ENCODE measurements at places on chromosomes 2 and 18.

- no peak for DNase-seq
These were observed 135.8 kb downstream of the CABLES1 start for GRCh38 chr18:23270986-23271680.

DNA sequence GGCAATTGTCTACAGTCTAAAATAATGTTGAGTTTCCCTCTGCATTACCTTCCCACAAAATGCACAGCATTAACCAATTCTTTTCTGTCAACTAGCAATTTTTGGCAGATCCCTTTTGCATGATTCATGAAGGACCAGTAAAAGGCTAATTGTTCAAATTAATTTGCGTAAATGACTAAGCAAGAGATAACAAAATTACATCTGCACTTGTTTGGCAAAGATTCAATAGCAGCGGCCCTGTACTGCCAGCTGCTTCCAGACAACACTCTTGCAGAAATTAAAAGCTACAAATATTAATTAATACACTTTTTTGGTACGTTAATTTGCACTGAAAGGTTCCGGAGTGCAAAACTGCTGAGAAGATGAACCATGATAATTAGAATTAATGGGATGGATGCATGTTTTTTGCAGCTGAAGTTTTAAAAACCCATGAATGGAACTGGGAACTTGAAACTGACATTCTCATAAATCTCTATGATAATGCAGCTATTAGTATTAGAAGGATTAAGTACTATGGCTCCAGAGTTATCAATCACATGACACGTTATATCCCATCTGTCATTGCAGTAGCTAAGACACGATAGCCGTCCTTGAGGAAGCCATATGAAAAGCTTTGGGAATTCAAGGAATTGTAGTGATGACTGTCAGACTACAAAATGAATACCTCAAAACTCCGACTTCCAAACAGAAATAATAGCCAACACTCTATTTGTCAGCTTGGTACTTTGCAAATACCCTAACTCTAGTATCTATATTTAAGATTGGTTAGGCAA is 1268.3 kb upstream of the ACVR2A start:
- DNase-seq: no peak

GRCh38 chr2:233280114-233280693 is 27.4 kb upstream of the SAG start:
- no peak for DNase-seq

DNA sequence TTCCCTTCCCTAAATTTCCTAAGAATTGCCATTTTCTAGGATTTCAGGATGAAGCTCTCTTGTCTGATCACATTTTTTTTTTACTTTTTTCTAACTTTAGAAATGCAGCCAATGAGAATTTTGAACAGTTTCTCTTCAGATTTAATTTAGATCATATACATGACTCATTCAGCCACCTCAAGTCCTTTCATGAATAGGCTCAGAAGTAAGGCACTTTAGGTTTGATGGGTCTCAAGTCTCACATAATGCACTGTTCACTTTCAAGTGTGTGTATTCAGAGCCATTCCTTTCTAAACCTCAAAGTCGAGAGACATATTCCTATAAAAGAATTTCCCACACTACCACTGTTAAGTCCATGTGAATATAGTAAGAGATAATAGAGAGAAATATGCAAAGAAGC is 614.1 kb upstream of the VRK2 start:
- DNase-seq: no peak

- no peak for DNase-seq
These were observed 148.5 kb downstream of the PPP1R1C start for GRCh38 chr2:182134201-182134600.

DNA sequence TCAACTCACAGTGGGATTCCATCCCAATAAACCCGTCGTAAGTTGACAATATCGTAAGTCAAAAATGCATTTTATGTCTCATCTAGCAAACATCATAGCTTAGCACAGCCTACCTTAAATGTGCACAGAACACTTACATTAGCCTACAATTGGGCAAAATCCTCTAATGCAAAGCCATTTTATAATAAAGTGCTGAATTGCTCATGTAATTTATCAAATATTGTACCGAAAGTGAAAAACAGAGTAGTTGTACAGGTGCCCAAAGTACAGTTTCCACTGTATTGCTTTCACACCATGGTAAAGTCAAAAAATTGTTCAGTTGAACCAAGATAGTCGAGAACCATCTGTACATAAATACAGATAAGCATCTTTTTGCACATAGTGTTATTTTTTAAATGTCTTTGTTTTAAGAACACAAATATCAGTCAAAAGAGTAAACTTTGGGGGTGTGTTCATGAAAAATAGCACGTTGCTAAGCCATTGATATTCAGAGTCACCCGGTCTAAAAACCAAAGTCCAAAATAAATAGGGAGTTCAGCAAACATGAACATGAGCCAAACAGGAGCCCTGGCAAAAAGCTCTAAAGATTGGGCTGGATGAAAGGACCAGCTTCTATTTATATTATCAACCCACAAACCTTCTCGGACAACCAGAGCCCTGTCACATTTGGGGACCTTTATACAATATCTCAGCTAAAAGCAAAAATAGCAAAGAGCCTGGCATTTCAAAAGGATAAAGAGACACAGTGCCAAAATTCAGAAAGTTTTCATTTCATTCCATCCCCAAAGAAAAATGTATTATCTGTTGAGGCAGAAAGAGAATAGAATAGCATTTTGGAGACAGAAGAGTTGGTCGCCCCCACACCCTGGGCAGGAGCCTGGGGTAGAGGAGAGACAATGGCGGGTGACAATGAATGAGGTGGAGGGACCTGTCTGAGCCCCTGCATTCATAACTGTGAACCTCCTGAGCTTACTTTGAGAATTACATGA is 105.9 kb upstream of the SH3BP4 start:
- no peak for DNase-seq

- no peak for DNase-seq
These were observed 11.2 kb upstream of the EFR3B start for GRCh38 chr2:25030702-25031101.

DNA sequence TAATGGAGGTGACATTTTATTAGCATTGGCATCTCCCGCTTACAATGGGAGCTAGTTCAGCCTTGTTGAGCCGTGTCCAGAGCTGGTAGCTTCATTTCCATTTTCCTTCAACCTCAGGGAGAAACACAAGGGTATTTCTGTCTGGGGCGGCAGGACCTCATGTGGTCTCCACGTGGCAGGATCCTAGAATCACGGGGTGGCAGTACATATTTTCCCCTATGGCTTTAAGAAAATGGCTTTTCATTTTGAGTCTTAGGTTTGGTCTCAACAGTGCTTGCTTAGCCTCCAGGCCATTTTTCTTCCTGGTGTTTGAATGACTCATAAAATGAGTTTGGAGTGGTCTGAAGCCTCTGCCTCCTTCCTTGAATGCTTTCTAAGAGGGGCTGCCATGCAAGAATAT is 20.3 kb downstream of the CABLES1 start:
- no peak for DNase-seq

DNA sequence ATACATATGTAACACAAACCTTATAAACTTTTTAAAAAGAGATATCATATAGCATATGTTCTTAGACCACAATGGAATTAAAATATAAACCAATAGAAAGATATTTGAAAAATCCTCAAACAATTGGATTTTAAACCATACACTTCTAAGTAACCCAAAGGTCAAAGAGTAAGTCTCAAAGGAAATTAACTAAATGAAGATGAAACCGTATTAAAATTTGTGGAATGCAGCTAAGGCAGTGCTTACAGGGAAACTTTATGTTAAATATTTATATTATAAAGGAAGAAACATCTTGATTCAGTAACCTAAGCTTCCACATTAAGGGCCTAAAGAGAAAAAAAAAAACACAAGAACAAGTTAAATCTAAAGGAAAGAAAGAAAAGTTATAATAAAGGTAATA is 966.1 kb downstream of the SLC4A3 start:
- DNase-seq: no peak

DNA sequence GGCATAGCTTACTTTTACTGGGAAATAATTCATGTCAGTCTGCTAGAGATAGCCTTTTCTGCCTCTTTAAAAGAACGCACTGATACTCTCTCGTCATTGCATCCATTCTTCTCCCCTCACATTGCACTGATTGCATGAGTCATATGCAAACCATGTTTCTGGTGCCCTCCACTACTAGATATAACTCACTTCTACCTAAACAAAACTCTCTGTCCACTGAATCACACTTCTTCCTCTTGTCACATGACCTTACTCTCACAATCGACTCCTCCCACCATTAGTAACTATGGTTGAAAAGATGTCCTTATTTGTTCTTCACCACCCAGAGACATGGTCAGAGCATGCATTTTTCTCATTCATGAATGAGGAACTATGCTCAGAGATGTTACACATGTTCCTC is 158.0 kb downstream of the CSRNP3 start:
- DNase-seq: no peak

DNA sequence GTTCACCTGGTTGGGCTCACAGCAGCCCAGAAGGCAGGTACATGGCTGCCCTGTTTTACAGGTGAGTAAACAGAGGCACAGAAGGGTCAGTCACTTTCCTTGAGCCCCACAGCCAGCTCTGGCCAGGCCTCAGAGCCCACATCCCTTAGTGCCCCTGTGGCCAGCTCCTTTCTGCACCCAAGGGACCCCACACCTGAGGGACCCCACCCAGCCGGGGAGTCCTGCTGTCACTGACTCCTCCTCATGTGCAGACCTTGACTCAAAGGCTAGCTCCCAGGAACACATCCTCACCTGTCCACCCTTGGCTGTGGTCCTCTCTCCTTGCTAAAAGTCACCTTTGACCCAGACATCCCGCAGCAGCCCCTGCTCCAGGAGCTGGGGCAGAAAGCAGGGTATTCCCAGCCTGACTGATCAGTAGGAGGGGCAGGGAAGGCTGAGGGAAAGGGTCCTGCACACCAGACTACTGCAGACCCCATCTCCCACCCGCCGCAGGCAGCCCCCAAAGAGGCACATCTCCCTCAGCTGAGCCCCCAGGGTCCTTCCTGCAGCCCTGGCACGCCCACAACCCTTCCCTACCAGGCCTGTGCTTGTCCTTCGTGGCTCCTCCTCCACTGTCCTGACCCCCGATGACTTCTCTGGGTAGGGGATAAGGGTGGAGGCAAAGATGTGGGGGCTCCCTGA is 9.8 kb upstream of the ARHGEF4 start:
- DNase-seq: no peak

- DNase-seq: no peak
These were observed 31.8 kb downstream of the RNU4ATAC start for GRCh38 chr2:121562269-121563176.

DNA sequence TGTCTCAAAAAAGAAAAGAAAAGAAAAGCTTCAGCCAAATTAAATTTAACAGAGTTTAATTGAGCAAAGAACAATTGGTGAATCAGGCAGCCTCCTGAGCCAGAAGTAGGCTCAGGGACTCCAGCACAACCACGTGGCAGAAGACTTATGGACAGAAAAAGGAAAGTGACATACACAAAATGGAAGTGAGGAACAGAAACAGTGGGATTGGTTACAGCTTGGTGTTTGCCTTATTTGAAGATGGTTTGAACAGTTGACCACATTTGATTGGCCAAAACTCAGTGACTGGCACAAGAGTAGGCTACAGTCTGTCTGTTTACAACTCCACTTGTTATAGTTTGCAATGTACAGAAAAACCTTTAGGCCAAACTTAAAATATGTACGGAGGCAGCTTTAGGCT is 83.1 kb downstream of the SOCS6 start:
- DNase-seq: no peak

GRCh38 chr18:55390898-55391297 is 197.1 kb downstream of the TCF4 start:
- DNase-seq: no peak

- no peak for DNase-seq
These were observed 55.2 kb downstream of the RASGRP3 start for GRCh38 chr2:33531549-33532059.

GRCh38 chr2:10057231-10058107 is 14.1 kb downstream of the KLF11 start:
- no peak for DNase-seq

DNA sequence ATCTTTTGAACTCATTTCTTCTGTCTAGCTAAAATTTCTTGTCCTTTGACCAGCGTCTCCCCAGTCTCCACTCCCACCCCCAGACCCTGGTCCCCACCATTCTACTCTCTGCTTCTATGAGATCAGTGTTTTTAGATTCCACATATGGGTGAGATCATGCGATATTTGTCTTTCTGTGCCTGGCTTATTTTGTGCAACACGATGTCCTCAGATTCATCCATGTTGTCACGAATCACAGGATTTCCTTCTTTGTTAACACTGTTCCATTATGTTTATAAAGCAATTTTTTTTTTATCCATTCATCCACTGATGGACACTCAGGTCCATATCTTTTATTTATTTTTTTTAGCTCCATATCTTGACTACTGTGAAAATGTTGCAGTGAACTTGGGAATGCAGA is 16.0 kb upstream of the ACYP2 start:
- DNase-seq: no peak

- no peak for DNase-seq
These were observed 24.0 kb upstream of the PAIP2B start for GRCh38 chr2:71250935-71251334.
